ENCODE measurements at places on chromosomes 4 and X. TPM values are rescaled to one million over a fixed set of nuclear protein-coding genes. Genes with fewer than 3 reads are reported as not detected.

- peak; percentile 5 for DNase-seq
These were observed 357.9 kb downstream of the UNC5C start for GRCh38 chr4:95190751-95191436.

GRCh38 chrX:11193035-11193469 is 81.9 kb downstream of the HCCS start:
- no peak for DNase-seq

SPANXN3 gene
- not detected for total RNA-seq

DNA sequence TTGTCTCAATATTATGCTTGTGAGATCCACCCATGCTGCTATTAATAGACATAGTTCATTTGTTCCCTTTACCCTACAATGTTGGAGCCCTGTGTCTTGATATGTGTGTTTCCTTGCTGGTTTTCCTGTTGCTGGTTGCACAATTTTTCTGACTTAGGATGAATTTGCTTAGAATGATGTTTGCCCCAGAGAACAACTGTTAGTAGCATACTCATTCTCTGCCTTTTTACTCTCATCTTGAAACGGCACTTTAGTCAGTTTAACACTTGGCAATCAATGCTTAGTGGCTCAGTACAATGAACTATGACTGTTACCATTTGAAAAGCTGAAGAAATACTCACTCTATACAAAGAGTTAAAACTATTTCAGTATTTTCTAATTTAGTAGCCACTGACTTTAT is 158.8 kb upstream of the NDST4 start:
- no peak for DNase-seq

CXorf49 gene
- total RNA-seq = not detected

SULT1B1 gene
- not detected for total RNA-seq

DNA sequence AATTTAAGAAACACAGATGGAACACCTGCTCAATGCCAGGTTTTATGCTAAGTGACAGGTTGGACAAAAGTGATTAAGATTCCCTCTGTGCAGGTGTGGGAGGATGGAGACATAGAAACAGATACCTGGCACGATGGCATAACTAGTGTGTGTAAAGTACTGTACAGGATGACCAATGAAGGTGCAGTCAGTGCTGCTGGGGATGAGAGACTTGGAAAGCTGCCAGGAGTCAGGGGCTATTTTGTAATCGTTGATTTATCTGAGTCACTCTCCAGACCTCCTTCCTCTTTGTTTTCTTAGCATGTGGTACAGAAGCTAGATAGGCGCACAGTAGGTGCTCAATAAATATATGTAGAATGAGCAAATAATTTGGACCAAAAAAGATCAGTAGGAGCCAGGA is 58.2 kb downstream of the CWH43 start:
- no peak for DNase-seq

- no peak for DNase-seq
These were observed 203.9 kb upstream of the GRID2 start for GRCh38 chr4:92099861-92100260.

STATH gene
- 1.6 TPM for total RNA-seq

- peak; percentile 82 for DNase-seq
These were observed 31.0 kb upstream of the TLR3 start for GRCh38 chr4:186037692-186038658.

GRCh38 chrX:80602036-80602860 is 182.0 kb downstream of the TENT5D start:
- DNase-seq = no peak

GRCh38 chrX:74505437-74505836 is 84.1 kb downstream of the SLC16A2 start:
- DNase-seq = no peak

GRCh38 chrX:110863883-110864282 is 68.3 kb upstream of the CHRDL1 start:
- DNase-seq = no peak

- DNase-seq = no peak
These were observed 113.0 kb downstream of the PCDH7 start for GRCh38 chr4:30833206-30833605.

GRCh38 chr4:47413521-47413920 is 50.0 kb downstream of the COMMD8 start:
- DNase-seq = no peak

DNA sequence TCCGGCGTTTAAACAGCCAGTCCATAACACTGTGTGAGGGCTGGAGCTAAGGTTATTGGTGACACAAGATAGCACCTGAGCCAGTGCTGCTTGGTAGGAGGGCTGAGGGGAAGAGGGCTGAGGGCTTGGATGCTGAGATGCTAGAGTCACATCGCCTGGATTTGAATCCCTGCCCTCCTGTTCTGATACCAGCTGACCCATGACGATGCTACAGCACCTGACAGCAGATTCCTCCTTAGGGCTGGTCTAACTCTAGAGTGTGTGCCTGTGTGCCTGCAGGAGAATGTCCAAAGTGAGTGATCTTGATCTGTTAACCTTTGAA is 102.5 kb downstream of the PTTG2 start:
- DNase-seq = no peak

GUF1 gene
- 35.1 TPM for total RNA-seq

POLA1 gene
- total RNA-seq = 24.2 TPM

DNA sequence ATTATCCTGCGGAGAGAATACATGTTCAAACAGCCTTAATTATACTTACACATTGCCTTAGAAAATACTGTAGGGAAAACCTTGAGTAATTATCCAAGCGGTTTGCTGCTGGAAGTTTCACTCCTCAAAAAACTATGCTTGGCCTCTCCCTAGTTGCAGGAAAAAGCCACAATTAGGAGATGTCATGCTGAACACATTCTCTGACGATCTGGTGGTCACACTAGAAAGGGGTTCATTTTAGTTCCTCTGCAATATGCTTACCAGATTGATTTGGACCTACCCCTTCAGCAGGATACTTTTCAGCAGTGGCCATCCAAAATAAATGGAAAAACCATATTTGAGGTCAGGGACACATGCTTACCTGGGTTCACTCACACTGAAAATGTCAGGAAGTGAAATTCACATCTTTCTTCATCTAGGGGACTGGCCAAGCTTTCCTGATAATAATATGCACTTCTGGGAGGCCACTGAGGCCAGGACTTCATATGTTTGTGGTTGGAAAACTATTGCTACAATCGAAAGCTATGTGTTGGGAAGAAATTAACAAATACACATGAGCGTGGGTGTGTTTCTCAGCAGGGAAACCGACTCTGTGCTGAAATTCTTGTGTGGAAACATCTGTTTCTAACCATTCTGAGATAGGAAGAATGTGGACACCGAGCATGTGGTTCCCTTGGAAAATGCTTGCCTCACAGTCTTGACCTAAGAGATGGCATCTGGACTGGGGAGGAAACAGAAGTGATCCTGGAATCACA is 68.8 kb downstream of the ATXN3L start:
- no peak for DNase-seq

- no peak for DNase-seq
These were observed 59.8 kb downstream of the ACOX3 start for GRCh38 chr4:8380511-8381415.

DNA sequence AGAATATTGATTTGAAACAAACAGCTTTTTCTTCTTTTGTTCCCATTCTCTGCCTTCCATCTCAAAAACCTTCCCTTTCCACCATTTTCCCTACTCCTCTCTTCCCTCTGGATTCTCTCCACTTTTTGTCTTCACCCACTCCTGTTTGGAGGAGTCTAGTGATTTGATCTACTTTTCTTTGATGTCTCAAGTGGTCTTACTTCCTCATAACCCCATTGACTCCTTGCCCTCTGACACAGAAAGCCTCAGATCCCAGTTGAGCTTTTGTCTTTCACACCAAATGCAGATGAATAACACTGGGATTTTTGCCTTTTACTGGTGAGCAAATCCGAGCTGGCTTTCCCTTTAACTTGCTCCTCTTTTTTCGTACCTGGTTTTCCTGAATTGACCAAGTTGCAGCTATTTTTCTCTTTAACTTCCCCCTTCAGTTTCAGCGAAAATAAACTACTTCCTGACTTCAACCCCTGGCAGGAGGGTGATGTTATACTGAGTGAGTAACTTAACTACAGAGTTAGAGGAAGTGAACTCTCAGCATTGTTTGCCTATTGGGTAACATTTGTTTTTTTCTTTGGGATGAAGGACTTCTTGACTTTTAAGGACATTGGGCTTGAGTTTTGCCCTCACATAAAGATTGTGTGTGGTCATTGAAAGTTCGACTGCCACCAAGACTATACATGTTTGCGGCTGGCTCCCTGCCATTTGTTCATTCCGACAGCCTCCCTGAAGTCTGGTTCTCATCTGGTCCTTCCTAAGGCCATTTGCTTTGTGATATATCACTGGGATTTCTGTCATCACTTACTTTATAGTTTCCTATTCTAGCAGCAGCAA is 392.8 kb upstream of the NR3C2 start:
- no peak for DNase-seq

SLC38A5 gene
- not detected for total RNA-seq

TLR10 gene
- 0.08 TPM for total RNA-seq

Data from SK-MEL-5 (cell line).